ENCODE measurements at places on chromosomes 4 and X.

GRCh38 chrX:101395789-101396188, 5.0 kb downstream of the RPL36A start:
- DNase-seq: no peak

- no peak for DNase-seq
These were observed 6.1 kb downstream of the LPAR4 start for GRCh38 chrX:78753571-78753970.

GRCh38 chr4:124484008-124484407, 228.5 kb downstream of the ANKRD50 start:
- DNase-seq: no peak

DNA sequence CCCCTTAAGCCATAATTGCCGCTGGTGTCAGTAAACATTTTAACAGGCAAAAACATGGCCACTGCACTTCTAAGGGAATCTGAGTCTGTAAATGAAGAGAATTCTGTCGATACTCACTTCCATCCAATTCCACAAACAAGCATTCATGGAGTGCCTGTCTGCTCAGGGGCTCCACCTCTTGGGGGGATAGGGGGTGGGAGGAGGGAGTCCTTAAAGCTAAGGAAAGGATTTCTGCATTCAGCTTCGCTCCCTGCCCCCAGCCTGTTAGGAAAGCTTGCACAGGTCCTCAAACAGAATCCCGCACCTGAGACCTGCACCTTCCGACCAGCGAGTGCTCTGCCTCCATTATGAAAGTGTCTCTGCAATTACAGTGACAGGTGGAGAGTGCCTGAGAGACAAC, 130.2 kb upstream of the KIT start:
- no peak for DNase-seq

- no peak for DNase-seq
These were observed 164.2 kb upstream of the SPRY1 start for GRCh38 chr4:123232439-123232838.

- DNase-seq: no peak
These were observed 3.9 kb downstream of the MAML3 start for GRCh38 chr4:140149846-140150635.

DNA sequence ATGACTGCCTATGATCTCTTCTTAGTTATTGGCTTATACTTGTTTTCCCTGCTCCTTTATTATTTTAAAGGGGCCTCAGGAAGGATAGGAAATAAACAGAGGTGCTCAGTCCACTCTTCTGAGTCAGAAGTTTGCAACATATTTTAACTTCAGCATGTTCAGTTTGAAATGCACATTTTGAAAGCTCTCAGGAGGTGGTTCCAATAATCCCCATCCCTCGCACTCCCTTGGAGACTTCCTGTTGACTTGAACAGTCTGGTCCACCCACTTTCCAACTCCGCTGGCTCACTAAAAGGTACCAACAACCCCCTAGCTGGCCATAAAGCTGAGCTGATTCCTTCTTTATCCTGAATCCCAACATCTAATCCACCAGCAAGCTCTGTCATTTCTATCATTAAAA, 78.3 kb upstream of the DUSP21 start:
- no peak for DNase-seq
